Kidney glomerular epithelial cell (primary cell): ENCODE measurements at places on chromosomes 12 and 14.
A peak's percentile ranks its signal among the peaks of the same experiment; 100 is the strongest.

GRCh38 chr14:64639340-64639821 is 64.8 kb upstream of the PLEKHG3 start:
- DNase-seq, result peak; percentile 69

DNA sequence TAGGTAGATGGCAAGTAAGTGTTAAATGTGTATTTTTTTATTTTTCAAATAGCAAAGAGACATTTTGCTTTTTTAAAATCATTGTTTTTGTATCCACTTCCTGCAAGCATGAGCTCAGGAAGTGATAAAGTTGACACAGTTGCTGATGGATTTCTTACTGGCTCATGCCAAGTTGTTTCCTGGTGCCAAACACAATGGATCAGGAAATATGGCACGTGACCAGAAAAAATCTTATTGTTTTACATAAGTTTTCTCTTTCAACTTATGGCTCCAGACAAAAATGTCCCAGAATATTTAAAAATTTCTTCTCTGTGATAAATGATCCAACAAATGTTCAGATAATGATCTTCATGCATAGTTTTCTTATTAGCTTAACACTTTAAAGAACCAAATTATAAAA is 1279.1 kb upstream of the FLRT2 start:
- DNase-seq, result no peak

DNA sequence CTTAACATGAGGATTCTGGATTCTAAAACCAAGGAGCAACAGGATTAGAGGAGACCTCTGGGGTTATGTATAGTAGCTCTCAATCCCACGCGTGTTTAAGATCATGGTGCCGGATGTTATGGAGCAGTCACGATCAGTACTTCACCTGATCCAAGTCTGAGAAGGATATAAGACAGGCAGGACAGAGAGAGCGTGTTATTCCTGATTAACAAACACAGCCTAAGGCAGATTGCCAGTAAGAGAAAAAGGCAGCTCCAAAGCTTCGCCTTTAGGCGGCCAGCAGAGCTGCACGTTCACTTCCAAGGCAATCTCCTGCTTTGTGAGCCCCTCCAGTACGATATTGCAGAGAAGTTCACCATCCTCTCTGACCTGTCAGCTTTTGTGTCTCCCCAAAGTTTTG is 5.5 kb downstream of the SETD3 start:
- DNase-seq, result no peak

DNA sequence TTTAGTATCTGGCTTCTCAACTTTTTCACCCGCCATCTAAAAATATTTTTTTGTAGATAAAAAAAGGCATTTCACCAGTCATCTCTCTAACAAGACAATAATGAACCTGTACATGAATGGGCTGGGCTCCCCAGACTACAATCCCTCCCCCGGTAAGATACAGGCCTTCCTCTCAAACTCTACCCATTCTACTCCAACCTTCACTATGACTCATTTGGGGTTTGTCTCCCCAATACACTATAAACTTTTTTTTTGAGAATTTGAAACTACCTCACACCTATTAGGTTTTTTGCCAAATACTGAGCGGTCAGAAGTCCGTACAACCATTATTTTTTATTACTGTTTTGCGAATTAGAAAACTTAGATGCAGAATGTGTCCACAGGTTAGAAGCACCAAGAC is 784 bp downstream of the RPL6 start:
- DNase-seq, result no peak

DNA sequence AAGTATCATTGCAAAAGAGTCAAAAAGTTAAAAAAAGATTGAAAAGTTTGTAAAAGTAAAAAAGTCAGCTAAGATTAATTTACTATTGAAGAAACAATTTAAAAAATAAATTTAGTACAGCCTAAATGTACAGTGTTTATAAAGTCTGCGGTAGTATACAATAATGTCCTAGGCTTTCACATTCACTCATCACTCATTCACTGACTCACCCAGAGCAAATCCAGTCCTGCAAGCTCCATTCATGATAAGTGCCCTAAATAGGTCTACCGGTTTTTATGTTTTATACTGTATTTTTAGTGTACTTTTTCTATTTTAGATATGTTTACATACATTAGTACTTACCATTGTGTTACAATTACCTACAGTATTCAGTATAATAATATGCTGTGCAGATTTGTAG is 43.9 kb upstream of the ABCC9 start:
- no peak for DNase-seq

DNA sequence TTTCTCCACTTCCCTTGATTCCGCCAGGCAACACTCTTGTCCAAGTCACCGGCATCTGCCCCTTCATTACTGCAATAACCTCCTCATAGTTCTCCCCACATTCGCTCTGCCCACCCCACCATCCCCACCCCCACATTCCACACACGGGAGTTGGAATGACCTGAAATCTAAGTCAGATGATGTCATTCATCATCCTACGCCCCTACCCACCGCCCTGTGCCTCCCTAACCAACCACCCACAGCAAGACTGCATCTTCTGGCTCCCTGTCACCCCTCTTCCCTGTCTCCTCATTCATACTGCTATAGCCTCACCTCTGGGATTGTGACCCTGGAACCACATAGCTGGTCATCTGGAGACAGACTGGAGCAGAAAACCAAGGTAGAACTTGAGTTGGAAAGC is 7.9 kb upstream of the PWP1 start:
- DNase-seq, result no peak

DNA sequence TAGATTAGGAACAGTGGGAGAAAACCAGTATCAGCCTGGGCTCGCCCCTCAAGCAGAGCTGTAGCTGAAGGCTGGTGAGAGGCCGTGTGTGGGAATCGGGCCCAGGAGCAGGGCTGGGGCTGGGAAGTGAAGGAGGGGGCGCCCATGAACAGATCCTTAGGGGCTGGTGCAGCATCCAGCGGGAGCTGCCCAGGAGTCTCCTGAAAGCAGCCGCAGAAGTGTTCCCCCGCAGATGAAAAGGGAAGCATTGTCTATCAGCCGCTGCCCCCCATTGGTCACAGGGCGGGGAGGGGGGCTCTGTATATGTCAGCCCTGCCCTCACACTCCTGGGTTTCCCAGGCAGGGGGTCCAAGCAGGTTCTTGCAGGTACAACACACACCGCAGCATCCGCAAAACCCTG is 15.6 kb upstream of the RFLNA start:
- no peak for DNase-seq

DNA sequence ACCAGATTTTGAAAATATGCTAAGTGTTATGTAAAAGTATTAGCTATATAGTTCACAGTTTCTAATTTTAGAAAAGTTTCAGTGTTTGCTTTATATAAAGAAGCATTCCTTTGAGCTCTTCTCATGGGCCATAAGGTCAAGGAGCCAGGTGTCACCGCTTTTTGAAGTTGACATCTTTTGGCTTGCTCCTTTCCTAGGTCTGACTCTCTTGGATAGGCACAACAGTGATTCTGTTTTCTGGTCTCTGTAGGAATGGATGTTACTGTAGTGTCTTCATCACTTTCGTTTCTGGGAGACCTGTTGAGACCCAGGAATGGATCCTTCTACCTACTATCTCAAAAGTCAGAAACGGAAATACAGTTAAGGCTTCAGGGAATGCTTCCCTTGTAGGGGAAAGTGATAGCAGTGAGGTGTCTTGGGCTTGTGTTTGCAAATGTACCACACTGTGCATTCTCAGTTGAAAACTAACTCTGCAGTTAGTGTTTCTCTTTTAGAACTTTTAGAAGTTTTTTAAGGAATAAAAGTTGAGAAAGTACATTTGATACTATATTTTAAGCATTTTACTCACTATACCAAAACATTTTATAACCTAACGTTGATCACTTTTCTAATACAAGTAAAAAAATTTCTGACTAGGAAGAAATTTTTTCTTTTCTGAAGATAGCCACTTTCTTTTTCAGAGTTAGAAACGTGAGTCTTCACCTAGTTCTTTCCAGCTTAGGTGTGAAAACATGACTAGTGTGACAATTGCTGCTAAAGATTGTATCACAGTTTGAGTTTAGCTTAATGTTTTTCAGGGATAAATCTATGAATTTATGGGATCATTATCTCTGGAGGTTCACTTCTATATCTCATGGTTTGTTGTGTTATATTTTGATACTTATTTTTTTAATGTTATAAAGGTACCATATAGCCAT is 20.8 kb downstream of the VRK1 start:
- DNase-seq, result no peak

DNA sequence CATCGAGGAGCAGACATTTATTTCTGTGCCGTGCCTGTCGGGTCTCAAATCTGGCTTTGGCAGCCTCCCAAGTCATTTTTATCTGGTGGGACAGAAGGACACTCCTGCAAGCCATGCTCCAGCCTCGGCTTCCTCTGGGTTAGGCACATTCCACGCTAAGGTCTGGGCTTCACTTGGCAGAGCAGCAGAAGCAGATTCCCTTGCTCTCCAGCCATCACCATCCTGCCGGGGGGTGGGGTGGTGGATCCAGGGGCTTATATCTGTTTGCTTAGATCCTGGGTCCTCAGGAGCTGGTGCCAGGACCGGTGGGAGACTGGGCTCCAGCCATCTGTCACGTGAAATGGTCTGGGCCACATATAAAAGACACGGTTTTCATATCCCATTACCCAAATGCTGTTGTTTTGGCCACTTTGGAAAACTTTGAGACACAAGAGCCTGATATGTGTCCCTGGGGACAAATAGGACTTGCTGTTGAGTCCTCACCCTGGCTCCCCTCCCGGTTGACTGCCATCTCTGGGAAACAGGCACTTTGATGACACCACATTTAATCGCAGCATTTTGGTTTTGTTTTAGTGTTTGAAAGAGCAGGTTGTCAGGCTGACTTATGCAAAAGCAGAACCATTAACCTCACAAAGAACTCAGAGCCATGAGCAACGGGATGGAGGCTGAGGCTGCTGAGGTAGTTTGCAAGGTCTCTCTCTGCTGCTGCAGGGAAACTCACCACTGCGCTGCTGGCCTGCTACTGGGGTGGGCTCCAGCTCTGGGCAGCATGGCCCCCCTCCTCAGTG is 69.6 kb upstream of the PRMT8 start:
- no peak for DNase-seq

GRCh38 chr14:55180434-55180833 is 11.0 kb downstream of the DLGAP5 start:
- peak; percentile 46 for DNase-seq

GRCh38 chr12:23729359-23729758 is 220.1 kb downstream of the SOX5 start:
- peak; percentile 43 for DNase-seq

DNA sequence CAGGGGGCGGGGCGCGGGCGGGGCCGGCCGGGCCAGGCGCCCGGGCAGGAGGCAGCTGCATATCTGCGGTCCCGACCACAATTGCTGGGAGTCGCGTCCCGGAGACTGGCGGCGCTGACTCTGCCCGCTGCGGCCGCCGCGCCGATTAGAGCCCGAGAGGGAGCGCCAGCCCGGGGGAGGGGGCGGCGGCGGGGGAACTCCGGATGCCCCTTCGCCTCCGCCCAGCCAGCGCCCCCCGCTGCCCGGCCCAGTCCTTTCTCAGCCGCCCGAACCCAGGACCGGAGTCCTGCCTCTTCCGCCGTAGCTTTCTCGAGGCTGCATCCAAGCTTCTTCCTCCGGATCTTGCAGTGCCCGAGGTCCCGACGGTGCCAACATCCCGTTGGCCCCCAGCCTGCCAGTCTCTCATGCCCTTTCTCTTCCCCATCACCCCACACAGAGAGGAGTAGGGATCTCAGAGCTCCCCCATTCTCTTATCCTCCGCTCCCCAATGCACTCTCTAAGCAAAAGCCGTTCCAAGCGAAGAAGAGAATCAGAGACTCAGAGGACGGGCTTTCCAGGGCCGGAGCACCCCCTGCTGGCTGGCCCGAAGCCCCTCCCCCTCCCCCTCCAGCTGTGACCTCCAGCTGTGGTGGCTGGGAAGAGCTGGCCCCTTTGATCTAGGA is 8.8 kb upstream of the SP7 start:
- DNase-seq, result peak; percentile 66

- DNase-seq, result no peak
Observed at GRCh38 chr12:109162551-109162950, 46.2 kb downstream of the ACACB start.

- DNase-seq, result no peak
Observed at GRCh38 chr12:101501410-101501995, 26.4 kb downstream of the SPIC start.

DNA sequence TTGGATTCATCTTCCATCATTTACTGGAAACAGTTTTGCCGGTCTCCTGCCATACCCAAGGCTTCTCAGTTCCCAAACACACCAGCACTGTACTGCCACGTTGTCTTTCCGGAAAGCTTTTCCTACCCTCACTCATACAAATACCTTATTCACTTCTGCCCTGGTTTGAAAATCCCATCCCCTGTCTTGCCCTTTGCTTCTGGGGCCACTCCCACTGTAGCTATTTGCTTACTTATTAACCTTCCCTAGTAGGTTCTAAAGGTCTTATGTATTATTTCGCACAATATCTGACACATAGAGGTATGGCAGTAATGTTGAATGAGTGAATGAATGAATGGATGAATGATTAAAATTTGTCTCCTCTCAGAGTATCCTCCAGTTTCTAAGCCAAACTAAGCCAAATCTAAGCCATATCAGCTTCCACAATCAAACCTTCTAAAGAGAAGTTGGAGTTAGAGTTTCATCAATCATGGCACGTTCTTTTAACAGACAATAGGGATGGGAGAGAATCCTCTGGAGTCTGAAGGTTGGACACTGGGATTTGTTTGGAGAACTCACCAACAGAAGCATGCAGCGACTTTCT is 18.6 kb downstream of the TSPAN8 start:
- no peak for DNase-seq

- peak; percentile 14 for DNase-seq
Observed at GRCh38 chr12:42652048-42652447, 62.5 kb upstream of the PRICKLE1 start.

GRCh38 chr14:24427537-24428508 is 1.6 kb downstream of the CBLN3 start:
- DNase-seq, result no peak

DNA sequence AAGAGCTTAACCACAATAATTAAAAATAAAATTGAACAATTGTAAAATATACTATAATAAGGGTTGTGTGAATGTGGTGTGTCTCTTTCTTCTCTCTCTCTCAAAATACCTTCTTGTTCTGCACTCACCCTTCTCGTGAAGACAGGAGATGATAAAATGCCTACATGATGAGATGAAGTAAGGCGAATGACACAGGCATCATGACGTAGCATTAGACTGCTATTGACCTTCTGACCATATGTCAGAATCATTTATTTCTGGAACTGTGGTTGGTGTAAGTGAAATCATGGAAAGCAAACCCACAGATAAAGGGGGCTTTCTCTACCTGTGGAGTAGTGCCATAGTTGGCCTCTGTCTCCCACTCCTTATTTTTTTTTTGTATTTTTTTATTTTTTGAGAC is 37.8 kb upstream of the NUAK1 start:
- no peak for DNase-seq

GRCh38 chr14:103740991-103741689 is 25.5 kb downstream of the ZFYVE21 start:
- no peak for DNase-seq

DNA sequence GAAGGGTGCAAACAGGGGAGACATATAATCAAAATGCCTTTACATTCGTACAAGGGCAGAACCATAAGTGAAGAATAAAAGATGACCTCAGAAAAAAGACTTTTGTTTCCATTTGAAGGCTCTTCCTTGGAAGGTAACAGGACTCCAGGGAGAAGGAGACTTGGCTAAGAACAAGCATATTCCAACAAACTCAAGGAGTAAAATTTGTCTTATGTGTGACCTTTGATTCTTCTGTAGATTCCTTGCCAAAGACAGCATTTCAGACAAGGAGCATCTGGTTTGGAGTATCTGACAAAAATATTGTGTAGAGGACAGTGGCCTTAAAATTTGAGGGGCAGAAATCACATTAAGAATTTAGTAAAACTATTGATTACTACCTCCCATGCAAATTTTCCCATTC is 991.9 kb downstream of the FLRT2 start:
- no peak for DNase-seq
